ENCODE measurements at places on chromosomes 2 and 18. TPM values are rescaled to one million over a fixed set of nuclear protein-coding genes. Genes with fewer than 3 reads are reported as not detected.

Gene PTPN4
- 48.7 TPM for total RNA-seq

DNA sequence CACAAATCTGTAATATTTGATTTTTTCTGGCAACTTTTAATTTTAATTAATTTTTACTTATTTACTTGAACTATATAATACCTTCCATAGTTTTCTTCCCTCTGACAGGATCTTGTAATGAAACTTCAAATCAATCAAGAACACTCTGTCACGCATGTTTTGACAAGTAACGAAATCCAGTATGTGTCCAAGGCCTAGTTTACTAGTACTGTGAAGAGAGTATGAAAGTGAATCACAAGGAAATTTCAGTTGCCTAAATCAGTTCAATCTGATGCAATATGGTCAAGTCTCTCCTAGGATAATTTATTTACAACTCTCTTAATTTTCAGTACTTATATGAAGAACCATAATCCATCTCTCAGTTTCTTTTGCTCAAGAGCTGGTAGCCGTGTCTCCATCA is 1344.6 kb upstream of the ZEB2 start:
- no peak for DNase-seq

GRCh38 chr2:190090148-190090547 is 27.6 kb upstream of the MSTN start:
- DNase-seq: no peak

GRCh38 chr2:203871371-203871983 is 3.9 kb downstream of the CTLA4 start:
- no peak for DNase-seq

DNA sequence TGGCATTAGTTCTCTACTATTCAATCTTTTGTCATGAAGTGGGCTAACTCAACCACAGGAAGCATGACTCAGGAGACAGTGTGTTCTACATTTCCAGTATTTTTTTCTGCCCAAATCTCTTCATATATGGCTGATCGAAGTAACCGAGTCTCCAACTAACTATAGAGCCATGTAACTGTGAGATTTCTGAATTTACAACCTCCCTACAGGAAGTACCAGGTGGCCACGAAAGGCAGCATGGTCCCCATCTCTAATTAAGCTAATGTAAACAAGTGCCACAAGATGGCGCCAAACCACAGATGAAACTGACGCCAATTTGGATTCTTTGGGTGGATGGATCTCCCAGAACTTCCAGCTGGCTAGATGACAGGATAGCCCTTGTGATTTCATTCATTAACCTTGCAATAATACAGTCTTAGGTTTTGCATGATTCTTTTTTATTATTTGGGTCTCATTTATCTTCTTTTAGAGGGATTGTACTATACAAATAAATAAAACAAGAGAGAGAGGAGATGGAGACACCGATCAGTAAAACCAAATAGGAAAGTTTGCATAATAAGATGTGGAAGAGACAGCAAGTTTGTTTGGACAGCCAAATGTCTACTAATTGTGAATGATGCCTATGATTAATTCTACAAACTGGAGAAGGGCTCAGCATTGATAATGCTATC is 18.3 kb upstream of the ARHGAP15 start:
- peak; percentile 51 for DNase-seq
